ENCODE measurements at places on chromosomes 7 and 10.

DNA sequence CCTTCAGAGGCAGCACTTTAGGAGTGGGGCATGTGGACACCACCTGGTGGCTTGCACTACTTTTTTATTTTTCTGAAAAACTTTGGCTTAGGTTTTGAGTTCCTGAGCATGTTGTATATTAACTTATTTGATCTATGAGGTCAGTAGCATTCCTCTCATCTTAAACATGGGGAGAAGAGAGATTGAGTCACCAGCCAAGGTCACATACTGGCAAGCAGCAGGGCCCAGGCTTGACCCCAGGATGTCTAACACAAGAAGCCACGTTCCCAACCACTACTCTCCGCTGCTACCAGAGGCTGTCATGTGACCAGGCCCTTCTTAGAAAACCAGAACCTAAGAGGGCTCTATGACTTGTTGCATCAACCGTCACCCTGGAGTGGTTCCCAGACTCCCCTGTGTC, 210.3 kb upstream of the GPR26 start:
- DNase-seq, result peak; percentile 24

DNA sequence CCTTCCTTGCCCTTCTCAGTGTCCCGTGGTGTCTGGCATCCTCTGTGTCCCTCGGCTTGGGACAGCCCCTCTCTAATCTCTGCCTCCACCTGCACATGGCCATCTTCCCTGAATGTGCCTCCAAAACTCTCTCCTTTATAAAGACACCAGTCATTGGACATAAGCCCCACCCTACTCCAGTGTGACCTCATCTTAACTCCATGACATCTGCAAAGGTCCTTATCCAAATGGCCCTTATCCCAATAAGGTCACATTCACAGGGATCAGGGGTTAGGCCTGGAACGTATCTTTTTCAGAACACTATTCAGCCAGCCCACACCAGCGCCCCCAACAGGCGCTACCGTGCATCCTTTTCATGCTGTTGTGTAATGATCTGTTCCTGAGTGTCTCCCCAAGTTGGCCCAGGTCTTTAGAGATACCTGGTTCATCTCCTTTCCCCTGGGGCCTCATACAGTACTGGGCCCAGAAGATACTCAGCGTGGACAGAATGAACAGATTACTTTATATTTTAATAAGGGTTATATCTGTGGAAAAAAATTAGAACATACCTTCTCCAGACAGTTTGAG, 132.6 kb upstream of the ADAM12 start:
- DNase-seq, result no peak

DNA sequence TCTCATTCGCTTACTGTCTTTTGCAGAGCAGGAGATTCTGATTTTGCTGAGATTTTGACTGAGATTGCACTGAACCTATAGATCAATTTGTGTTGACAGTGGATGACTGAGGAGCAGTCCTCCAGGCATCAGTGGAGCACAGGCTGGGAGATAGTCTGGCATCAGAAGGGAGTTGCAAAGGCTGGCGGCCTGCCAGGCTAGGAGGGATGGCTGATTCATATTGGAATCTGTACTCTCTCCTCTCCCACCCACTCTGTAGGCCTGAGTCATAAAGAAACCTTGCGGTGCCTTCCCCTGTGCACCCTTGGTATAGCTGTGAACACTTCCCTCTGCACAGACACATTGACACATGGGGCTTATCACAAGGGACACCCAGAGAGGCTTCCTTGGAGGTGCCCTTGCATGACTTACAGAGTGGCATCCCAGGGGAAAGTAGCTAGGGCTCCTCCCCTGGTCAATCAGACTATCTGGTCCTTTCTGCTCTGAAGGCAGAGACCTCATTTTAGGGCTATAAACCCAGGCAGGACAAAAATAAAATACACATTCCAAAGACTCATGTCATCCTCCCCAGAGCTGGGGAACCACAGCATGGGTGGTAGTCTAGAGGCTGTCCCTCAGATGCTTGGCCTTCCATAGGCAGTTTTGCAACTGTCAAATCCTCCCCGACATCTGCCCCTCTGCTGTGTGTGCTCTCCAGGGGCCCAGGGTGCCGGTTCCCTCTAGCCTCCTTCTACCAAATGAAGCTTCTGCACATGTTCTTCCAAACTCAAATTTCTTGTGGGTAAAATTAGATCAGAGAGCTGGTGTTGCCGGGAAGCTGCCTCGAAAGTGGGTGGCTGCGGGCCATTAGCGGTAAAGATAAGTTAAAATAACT, 37.4 kb upstream of the EEPD1 start:
- DNase-seq, result peak; percentile 99

GRCh38 chr10:82889728-82890127, 1014.7 kb downstream of the NRG3 start:
- no peak for DNase-seq

DNA sequence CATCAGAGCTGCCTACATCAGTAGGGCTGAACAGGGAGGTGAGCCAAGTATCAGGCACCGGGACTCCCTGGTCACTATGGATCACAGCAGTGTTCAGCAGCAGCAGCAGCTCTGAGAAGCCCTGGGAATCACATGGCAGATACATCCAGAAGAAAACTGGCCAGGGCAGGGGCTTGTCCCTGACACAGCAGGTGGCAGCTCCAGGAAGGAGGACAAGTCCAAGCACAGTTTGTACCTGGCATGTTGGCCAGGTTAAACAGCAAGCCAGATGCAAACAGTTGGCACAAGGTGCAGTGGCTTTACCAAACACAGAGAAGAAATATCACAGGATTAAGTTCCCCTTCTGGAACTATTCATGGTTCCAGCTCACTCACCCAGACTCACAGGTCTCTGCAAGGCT, 139.4 kb downstream of the KCNMA1 start:
- DNase-seq, result no peak

DNA sequence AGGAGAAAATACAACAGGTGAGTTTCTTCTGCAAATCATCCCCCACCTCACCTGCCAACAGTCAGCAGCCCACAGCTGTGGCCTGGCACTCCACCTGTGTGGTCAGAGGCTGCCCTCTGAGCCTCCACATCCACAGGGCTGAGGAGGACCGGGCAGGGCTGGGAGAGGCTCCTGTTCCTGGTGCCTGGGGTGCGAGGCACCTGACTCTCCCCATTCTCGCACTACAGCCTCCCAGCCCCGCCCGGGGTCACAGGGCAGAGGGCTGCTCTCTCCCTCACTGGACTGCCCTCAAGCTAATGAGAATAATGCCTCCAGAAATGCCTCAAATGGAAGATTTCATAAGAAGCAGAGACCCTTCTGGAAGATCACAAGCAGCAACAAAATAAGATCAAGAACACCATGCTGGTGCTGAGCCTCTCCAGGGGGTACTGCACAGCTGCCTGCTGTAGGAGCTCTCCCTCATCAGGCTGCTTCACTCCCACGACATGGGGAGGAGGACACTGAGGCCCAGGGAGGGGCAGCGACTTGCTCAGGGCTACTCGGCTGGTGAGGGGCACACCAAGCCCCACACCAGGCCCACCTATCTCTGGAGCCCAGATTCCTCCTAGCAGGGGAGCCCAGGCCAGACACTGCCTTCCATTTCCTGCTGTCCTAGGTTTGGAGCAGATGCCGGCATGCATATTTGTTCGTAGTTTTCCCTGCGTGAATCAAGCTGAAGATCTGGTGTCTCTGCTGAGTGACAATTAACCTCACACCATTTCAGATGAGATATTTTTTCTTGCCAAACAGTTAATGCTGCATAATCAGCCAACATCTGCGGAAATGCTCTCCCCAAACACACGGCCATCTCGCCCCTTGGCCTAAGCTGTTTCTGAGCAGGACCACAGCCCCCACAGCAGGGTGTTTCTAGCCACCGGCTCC, 76.5 kb downstream of the FAM53B start:
- DNase-seq, result no peak

GRCh38 chr7:154541606-154542005, 461.3 kb downstream of the PAXIP1 start:
- DNase-seq, result no peak

GRCh38 chr7:22166928-22167327, 190.0 kb downstream of the RAPGEF5 start:
- no peak for DNase-seq

GRCh38 chr10:124219062-124219461, 125.7 kb upstream of the CHST15 start:
- DNase-seq, result no peak

DNA sequence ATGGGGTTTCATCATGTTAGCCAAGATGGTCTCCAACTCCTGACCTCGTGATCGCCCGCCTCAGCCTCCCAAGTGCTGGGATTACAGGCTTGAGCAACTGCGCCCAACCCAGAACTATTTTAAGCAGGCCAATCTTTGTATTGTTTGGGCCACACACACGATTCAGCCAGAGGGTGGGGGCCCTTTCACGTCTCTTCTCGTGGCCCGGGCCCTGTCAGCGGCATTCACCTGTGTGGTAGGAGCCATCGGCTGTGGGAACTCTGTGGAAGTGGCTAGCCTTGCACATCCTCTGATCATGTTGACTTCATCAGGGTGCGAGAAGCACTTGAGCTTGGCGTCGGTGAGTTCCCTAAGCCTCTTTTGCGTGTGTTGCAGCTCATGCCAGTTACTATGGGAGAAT, 16.9 kb downstream of the SUN1 start:
- no peak for DNase-seq

GRCh38 chr7:79930604-79931003, 204.0 kb upstream of the GNAI1 start:
- DNase-seq, result peak; percentile 34

GRCh38 chr7:72710983-72711382, 117.0 kb downstream of the TYW1B start:
- no peak for DNase-seq

Measured in HS-5 (cell line).